Midbrain (tissue), 1 donor: ENCODE measurements at places on chromosomes 4 and X.

GRCh38 chrX:136555694-136556093 is 23.7 kb downstream of the VGLL1 start:
- no peak for DNase-seq

DNA sequence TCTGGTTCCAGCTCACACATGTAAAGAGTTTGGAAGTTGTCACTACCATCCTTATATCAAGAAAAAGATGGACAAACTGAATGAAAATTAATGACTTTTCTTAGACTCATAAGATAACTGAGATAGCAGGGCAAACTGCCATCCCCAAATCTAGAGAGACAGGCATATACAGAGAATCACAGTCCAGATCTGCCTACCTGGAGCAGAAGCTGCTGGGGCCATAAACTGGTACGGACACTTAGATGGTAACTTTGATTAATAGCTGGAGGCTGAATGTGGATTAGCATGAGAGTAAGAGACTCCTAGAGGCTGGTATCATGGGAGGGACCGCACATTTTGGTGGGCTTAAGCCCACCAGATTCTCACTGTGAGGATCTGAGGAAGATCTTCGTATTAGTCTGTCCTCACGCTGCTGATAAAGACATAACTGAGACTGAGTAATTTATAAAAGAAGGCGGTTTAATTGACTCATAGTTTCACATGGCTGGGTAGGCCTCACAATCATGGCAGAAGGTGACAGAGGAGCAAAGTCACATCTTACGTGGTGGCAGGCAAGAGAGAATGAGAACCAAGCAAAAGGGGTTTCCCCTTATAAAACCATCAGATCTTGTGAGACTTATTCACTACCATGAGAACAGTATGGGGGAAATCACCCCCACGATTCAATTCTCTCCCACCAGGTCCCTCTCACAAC is 10.8 kb upstream of the POLA1 start:
- no peak for DNase-seq

GRCh38 chr4:89837385-89837992 is 528 bp upstream of the SNCA start:
- DNase-seq, result peak; percentile 73

DNA sequence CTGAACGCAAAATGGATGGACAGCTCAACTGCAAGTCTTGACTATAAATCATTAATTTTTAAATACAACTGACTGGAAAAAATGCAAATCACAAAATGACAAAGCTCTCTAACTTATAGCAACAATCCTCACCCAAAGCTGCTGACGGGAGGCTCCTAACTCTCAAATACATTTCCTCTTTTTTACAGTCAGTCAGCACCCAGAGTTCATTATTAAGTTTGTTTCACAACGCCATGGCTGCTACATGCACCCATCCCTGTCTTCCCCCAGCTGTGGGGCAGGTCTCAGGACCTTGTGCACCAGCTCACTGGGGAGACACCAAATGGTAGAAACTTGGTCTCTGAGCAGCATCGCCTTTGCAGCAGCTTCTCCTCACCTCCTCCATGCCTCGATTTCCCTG is 97.6 kb downstream of the SLC34A2 start:
- DNase-seq, result no peak

GRCh38 chr4:78659264-78659663 is 107.7 kb downstream of the ANXA3 start:
- DNase-seq, result no peak

DNA sequence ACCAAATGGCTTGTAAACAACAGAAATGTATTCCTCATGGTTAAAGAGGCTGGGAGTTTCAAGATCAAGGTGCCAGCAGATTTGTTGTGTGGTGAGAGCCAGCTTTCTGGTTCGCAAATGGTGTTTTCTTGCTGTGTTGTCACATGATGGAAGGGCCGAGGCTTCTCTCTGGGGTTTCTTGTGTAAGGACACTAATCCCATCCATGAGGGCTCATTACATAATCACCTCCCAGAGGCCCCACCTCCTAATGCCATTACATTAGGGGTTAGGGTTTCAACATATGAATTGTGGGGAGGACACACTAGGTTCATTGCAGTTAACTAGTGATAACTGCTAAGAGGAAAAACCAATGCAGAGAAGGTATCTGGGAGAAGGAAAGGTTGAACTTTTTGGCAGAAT is 103.5 kb upstream of the ENPEP start:
- no peak for DNase-seq

DNA sequence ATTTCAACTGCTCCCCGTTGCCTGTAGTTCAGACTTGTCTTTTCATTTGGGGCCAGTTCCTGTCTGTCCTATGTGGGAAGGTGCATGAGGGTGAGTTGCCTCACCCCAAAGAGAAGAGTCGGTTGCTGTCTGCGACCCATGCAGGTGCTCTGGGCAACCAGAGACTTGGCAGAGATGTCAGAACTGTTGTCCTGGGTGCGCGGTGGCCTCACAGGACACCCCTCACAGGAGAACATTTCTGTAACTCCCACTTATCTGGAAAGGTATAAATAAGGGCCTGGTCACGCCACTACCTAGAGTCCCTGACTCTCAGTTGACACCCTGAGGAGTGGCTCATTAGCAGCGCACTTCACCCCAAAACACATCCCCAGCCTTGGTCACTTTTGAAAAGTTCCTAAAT is 9.7 kb upstream of the NAT8L start:
- DNase-seq, result no peak

- DNase-seq, result no peak
Observed at GRCh38 chr4:53089936-53090729, 228.0 kb downstream of the RASL11B start.

DNA sequence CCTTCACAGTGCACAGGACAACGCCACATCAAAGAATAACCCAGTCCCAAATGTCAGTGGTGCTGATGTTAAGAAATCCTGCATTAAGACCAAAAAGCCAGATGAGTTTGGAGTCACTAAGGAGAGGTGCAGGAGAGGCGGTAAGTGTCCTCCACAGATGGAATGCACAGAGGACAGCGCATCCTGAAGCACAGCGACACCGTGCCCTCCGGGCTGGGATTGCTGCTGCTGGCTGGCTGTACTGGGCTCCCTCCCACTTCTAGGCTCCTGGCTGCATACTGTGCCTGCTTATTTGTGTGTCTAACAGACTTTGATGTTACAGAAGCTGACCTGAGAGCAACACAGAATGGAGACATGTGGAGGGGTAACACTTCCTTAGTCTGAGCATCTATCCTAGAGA is 325.6 kb upstream of the BOD1L1 start:
- DNase-seq, result no peak

GRCh38 chrX:39773923-39774773 is 323.6 kb downstream of the BCOR start:
- DNase-seq, result no peak

DNA sequence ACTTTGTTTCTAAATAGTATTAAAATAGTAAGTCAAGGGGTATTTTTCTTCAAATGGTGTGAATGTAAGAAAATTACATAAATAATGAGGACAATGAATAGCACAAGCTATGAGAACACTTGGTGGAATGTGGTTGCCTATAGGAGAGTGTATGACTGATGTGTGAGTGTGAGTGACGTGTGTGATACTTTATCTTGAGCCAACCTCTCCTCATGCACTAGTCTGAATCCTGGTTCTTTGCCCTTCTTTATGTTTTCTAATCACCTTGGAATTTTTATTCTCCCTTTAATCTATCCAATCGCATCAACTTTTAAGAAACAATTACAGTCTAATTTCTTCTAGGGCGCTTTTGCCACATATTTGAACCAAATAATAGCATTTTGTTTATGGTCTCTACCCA is 98.2 kb downstream of the YIPF7 start:
- no peak for DNase-seq

GRCh38 chr4:169437299-169438047 is 166.7 kb upstream of the SH3RF1 start:
- no peak for DNase-seq

DNA sequence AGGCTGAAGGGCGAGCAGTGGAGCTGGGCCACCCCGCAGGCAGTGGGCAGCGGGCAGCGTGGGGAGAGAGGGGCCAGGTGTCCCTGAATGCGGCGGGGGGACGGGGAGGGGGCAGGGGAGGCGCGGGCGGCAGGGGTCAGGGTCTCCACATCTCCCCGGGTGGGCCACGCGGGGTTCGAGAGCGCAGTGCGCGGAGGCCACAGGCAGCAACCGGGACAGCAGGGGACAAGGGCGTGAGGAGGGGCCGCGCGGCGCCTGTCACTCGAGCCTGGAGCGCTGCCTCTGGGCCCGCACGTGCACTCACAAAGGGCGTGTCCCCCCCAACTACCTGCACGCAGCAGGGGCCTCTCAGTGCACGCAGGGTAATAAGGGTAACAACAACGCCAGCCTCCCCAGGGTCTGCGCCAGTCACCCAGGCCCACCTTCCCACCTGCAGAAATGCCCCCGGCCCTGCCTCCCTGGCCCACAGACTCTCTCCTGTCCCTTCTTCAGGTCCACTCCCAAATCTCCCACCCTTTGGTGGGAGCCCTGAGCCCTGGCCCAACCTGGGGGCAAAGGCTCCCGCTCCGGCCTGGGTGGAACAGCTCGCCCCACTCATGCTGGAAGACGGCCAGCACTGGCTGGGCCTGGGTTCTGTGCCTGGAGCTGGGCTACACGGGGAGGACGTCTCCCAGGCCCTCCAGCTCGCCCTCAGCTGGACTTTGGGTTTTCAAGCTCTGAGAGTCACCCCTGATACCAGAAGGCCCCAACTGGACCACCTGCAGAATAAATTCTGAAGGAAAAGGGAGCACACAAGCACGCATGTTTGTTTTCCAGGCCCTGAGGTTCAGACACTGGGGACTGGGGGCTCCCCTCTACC is 53.2 kb downstream of the ZFYVE28 start:
- DNase-seq, result no peak

GRCh38 chr4:54657185-54657550 is 589 bp upstream of the KIT start:
- DNase-seq, result no peak

DNA sequence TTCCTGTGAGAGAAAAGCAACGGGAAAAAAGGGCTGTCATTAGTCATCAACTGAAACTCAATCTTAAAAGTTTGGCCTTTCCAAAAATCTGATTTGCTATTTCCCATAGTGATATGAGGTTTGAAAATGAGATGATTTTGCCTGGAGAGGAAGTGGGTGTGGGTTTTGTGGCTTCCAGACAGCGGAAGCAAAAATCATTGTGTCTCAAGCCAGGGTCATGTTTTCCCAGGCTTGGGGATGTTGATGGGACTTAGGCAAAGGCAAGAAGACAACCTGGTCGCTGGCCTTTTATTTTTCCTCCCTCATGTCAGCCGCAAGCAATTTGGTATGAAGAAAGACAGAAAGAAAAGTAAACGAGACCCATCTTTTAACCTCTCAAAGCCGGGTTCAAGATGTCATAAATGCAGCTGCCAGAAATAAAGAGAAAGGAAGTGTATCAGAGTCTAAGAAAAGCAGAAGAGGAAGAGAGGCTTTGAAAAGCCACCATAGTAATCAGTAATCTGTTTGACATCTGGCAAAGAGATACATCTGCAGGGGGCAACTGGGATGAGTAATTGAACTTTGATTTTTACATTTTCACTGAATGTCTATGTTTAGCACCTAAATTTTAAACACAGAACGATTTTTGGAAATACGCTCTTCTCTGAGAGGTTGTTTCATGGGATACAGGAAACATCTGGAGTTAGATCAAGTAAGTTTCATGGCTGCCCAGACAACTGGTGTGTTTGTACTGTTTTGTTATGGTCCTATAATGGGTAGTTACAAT is 521.6 kb upstream of the SLIT2 start:
- DNase-seq, result no peak

GRCh38 chr4:139282065-139282720 is 2.2 kb upstream of the MGARP start:
- DNase-seq, result no peak

DNA sequence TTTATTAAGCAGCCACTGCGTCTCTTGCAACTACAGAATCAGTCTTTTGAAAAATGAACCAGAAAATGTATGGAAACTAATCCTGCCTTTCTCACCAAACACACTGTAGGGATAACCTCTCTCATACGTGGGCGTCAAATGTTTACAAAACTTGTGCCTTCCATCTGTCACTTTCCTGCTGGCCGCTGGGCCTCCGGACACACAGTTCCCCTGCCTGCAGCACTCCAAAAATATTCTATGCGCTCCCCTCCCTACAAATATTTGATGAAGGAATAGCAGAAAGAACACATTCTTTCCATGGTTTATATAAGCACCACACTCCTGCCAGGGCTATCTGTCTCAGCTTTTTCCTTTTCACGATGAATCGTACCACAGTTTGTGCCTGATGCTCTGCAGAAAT is 14.9 kb upstream of the CYTL1 start:
- no peak for DNase-seq

GRCh38 chr4:1452431-1453051 is 46.3 kb upstream of the NKX1-1 start:
- DNase-seq, result no peak

DNA sequence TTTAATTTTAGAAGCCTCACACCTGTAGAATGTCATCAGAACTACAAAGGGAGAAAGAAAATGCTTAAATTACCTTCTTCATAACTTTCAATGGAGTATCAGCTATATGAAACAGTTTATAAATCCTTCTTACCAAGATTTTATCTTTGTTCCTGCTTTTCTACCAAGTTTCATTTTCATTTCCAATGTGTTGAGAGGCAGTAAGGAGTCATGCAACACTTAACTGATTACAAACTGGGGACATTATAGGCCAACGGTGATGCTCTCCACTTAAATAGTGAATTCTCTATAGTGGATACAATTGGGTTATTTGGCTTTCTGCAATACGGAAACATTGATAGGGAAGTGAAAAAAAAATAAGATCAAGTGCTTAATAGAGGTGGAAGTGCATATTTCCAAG is 145.2 kb upstream of the FTHL17 start:
- DNase-seq, result no peak
